T47D (cell line): ENCODE measurements at places on chromosomes 16 and 17.

DNA sequence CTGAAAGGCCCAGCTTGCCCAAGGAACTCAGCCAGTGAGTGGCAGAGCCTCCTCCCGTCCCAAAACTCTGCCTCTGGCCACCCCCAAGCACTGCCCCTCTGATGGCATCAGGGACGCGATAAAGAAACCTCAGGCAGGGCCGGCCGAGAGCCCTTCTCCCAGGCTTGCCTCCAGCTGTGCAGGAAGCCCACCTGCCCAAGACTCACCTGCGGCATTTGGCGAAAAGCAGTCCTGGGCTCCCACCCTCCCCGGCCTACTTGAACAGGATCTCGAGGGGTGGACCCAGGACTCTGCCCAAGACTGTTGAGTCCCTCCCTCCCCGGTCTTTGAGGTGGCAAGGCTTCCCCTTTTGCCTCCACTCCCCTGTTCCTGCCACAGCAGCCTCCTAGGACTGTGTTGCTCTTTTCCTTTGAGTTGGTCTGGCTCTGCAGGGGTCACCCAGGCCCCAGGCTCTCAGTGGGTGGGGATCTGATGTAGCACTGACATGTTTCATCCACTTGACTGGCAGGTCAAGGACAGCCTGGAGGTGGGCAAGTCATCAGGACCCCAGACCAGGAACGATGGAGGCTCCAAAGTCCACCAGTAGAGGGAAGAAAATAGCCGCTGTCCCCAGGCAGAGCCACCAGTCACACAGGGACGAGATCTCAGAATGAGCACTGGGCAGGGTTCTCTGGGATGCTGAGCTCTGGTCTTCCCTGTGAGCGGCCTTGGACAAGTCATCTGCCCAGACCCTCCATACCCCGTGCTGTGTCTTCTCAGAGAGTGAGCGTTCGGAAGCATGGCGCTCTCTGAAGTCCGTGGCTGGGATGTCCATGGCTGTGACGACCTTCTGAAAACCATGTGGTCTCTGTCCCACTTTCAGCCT lies 111.0 kb upstream of the TNRC6C start:
- no peak for DNase-seq

GRCh38 chr17:75418531-75418930 lies 13.1 kb upstream of the GRB2 start:
- DNase-seq = no peak

DNA sequence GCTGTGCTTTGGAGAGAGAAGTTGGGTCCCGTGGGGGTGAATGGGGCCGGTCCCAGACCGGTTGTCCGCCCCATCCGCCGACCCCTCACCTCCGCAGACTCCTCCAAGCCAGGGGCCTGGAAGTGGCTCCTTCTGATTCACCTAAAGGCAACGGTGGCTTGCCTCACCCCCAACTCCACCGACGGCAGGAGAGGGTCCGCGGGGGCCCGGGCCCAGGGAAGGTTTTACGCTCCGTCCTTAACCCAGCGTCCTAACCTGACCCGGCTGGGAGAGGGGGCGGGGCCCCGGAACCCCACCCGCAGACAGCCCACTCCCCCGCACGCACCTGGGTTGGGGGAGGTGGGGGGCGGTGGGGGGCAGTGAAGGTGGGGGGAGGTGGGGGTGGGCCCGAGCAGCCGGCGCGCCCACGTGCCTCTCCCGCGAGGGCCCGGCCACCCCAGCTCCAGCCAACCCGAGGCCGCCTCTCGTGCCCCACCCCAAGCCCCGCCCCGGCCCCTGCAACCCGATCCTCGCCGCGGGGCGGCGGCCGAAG lies 12.7 kb upstream of the CD300A start:
- DNase-seq = peak; percentile 99

DNA sequence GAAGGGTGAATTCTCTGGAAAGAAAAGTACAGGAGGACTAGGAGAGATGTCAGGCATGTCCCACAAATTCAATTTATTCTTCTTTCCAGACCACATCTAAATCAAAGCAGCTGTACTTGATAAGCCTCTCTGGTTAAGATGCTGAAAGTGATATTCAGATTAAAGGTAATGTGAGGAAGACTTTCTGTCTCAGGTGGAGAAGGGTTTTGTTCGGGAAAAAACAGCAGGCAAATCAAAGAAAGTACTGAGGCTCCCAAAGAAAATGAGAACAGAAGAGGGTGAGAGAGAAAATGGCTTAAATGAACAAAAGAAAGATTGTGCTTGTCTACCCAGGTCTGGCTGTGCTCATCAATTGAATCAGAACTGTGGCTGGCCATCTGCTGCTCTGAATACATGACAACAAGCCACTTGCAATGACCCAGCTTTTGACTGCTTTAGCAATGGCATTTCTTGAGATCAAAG lies 55.6 kb downstream of the MMD start:
- DNase-seq = no peak

- DNase-seq = no peak
Observed at GRCh38 chr16:74563828-74564263, 43.1 kb downstream of the GLG1 start.

- no peak for DNase-seq
Observed at GRCh38 chr16:9351440-9351839, 260.0 kb downstream of the HAPSTR1 start.

- no peak for DNase-seq
Observed at GRCh38 chr16:77711775-77712174, 10.5 kb upstream of the NUDT7 start.

DNA sequence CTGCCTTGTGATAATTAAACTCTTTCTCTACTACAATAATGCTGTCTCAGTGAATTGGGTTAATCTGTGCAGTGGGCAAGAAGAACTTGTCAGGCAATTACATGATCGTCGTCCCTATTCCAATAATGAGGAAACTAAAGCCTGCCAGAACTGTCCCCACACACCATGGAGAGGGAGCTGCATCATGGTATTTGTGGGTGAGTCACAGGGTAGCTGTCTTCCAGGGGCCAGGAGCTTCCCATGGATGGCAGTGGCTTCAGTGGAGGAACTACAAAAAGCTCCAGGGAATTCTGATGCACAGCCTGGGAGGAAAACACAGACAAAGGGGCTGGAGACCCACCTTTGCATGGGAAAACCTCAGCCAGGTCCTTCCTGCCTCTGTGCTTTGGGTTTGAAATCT lies 83.3 kb upstream of the C16orf82 start:
- no peak for DNase-seq

- peak; percentile 72 for DNase-seq
Observed at GRCh38 chr17:77140878-77141767, at the start of gene SEC14L1. Gene SEC14L1, plus strand, starts transcription at chr17:77140969. Its CDS starts 2,628 bp downstream, at chr17:77143597.

DNA sequence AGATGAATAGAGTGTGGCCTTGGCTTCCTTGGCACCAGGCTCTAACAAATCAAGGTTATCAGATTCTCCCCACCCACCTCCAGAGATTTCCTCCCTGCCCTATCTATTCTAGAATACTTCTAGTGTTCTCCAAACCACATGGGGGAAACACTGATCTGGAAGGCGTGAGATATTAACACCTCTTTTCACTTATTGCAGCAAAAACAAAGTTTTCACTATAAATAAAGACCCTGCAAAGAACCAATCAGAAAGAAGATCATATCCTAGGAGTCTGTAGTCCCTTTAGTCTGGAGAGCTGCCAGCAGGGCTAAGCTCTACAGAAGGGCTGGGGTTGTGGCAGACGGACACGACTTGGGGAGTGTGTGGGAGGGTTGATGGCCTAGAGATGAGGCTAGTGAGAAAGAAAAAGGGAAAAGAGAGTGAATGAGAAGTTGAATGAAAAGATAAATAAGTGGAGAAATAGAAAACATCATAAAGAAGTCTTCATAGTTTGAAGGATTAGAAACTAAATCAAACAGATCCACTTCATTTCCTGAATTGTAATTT lies 8.6 kb upstream of the SKAP1 start:
- no peak for DNase-seq

- DNase-seq = no peak
Observed at GRCh38 chr16:12436201-12436657, 367.5 kb downstream of the CPPED1 start.

- DNase-seq = no peak
Observed at GRCh38 chr17:74760404-74761105, 12.1 kb downstream of the NHERF1 start.

GRCh38 chr17:30251931-30252330 lies 16.4 kb upstream of the SLC6A4 start:
- no peak for DNase-seq

- DNase-seq = no peak
Observed at GRCh38 chr16:73563709-73564108, 515.8 kb upstream of the ZFHX3 start.

GRCh38 chr16:85610446-85611193 lies 2.5 kb upstream of the GSE1 start:
- peak; percentile 100 for DNase-seq

GRCh38 chr17:68324114-68324513 lies 32.8 kb downstream of the ARSG start:
- DNase-seq = no peak

GRCh38 chr17:73934696-73935095 lies 268.8 kb upstream of the RPL38 start:
- DNase-seq = no peak

DNA sequence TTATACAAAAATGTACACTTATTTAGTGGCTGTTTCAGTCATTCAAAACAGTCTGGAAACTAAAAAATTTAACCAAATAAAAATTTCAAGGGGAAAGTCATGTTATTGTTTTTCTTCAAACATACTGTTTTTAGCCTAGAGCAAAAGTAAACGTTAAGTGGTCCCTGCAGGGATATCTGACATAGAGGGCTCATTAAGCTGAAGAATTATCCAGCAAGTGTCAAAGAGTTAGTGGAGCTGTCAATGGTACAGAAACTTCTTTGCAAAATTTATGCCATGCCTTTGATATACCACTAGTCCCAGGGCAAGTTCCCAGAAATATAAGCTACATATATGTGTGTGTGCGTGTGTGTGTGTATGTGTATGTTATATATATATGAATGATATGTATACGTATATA lies 894.2 kb downstream of the KCNJ2 start:
- no peak for DNase-seq

- no peak for DNase-seq
Observed at GRCh38 chr17:75839942-75840798, 4.0 kb downstream of the UNC13D start.

DNA sequence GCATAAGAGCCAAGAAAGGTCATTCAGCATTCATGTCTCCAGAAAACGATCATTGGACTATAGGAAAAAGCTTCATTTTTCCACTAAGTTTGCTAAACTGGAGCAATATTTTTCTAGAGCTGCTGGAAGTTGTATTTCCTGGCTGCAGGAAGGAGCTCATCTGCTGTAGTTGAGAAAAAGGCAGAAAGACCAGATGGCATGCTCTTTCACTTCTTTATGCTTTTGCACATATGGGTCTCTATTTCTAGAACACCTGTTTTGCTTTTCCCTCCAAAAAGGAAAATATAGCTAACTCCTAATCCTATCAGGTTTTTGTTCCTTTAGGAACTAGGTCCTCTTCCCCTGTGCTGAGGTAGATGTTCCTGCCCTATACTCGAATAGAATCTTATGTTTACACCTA lies 61.9 kb upstream of the HLF start:
- no peak for DNase-seq

DNA sequence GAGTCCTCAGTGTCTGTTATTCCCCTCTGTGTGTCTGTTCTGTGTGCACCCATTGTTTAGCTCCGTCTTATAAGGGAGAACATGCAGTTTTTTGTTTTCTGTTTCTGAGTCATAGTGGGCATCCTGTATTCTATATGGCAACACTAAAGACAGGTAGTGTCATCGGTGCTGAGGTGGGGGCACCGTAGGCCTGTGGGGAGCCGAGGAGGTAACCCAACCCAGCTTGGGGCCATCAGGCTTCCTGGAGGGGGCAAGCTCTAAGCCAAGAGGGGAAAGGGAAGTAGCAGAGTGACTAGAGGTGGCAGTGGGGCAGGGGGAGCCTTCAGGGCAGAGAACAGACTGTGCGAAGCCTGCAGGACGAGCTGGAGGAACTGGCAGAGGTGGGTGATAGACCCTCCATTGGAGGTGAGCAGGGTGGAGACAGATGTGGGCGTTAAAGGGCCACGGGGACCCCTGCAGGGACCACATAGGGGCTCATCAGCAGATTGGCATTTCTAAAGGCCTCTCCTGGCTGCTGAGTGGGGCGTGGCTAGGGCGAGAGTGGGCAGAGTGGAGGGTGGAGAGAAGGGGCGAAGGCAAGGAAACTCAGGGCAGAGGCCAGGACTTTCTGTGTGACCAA lies 36.5 kb downstream of the CPNE2 start:
- DNase-seq = no peak

DNA sequence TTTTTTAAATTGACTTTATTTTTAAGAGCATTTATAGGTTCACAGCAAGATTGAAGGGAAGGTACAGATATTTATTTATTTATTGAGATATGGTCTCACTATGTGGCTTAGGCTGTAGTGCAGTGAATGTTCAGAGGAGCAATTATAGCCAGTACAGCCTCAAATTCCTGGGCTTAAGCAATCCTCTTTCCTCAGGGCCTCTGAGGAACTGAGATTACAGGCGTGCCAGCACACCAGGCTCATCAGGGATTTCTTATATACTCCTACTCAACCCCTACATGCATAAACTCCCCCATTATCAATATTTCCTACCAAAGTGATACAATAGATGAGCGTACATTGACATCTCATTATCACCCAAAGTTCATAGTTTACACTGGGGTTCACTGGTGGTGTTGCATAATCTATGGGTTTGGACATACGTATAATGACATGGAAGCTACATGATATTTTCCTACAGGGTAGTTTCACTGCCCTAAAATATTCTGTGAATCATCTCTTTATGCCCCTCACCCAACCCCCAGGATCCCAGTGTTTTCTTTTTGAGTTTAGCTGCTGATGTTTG lies 33.5 kb downstream of the HS3ST3B1 start:
- DNase-seq = no peak

DNA sequence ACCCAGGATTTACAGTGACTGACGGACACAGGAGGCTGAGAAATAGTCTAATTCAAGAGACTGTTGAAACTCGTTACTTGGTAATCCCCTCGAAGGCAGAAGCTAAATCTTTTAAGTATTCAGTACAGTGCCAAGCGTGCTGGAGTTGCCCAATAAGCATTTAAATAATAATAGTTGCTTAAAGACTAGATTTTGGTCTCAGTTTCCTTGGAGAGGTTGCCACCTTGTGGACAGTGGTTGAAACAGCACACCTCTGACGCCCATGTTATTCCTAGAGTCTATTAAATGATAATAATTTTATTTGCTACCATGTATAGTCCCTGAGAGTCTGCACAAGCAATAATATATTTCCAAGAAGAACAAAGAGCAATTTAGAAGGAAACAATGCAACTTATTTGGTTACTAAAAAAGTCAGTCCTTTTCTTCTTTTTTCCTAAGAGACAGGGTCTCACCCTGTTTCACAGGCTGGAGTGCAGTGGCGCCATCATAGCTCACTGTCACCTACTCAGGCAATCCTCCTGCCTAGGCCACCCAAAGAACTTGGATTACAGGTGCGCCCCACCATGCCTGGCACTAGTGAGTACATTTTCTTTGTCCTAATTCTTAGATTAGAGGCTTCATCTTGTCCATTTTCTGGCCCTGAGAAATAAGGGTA lies 138.0 kb upstream of the NUDT7 start:
- DNase-seq = peak; percentile 66

GRCh38 chr17:49580981-49581647 lies 5.4 kb downstream of the NXPH3 start:
- no peak for DNase-seq

- DNase-seq = no peak
Observed at GRCh38 chr17:72452286-72453173, 331.7 kb downstream of the SOX9 start.

- DNase-seq = peak; percentile 52
Observed at GRCh38 chr17:66304304-66305174, 2.1 kb downstream of the PRKCA start.
